ENCODE measurements at places on chromosomes 2 and 18.

GRCh38 chr18:14933964-14934363 lies 186.0 kb downstream of the ANKRD30B start:
- no peak for DNase-seq

DNA sequence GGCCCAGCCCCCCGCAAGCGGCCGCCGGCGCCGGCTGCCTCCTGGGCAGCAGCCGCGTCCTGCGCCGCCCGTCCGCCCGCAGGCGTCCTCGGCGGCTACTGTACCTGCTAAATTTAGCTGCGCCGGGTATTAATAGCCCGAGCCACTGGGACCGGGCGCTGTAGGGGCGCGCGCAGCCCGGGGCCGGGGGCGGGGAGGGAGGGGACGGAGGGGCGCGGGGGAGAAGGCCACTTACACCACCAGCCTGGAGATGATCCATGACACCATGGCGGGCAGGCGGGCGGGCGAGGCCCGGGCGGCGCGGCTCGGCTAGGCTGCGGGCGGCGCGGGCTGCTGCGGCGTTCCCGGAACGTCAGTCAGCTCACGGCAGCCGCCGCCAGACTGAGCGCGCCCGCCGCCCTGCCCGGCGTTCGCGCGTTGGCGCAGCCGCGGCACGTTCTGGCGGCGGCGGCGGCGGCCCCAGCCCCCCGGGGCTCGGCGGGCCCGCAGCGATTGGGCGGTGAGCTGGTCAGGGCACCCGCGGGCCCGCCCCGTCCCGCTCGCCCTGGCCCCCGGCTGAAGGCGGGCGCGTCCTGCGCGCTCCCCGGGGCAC lies at the start of gene REEP1:
TSS of gene REEP1 (minus strand) at position 383 of the 592 bp plus-strand sequence. CDS start at position 267, 116 bp downstream.
- peak; percentile 26 for DNase-seq

- DNase-seq: no peak
These were observed 889.1 kb upstream of the ZEB2 start for GRCh38 chr2:145408980-145409379.

DNA sequence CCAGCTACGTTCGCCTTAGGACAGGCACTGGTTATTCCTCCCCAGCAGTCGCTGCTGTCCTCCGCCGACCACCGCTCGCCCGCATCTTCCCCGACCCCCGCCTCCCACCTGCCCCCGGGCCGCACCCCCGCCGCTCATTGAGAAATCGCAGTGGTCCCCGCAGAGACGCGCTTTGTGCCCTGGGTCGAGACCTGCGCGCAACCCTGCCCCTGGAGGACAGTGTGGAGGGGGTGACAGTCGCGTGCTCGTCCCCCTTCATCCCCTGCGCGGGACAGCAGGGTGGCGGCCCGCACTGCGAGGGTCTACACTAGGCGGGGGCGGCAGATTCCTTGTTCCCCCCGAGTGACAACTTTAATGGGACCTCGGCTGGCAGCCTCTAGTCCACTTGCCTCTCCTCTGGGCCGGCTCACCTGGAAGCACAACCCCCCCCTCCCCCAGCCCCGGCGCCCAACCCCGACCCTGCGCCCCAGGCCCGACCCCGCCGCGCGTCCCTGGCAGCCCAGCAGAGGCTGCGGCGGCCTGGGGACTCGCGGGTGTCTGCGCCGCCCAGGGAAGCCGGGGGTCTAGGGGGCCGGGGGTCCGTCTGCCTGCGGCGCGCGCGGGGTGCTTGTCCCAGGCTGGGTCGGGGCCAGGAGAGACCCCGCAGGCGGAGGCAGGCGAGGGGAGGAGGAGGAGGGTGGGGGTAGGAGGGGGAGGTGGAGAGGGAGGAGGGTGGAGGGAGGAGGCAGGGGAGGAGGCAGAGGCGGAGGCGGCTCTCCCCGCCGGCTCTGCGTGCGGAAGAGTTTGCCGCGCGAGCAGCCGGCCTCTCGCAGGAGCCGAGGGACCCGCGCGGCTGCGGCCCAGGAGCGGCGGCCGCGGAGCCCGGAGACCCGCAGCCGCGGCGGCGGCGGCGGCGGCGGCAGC lies at the start of gene NPAS2:
TSS of gene NPAS2 (plus strand) at position 770 of the 903 bp plus-strand sequence. CDS start 84,616 bp downstream, outside the sequence.
- peak; percentile 25 for DNase-seq

GRCh38 chr18:48715711-48716361 lies 177.0 kb downstream of the CTIF start:
- DNase-seq: no peak

DNA sequence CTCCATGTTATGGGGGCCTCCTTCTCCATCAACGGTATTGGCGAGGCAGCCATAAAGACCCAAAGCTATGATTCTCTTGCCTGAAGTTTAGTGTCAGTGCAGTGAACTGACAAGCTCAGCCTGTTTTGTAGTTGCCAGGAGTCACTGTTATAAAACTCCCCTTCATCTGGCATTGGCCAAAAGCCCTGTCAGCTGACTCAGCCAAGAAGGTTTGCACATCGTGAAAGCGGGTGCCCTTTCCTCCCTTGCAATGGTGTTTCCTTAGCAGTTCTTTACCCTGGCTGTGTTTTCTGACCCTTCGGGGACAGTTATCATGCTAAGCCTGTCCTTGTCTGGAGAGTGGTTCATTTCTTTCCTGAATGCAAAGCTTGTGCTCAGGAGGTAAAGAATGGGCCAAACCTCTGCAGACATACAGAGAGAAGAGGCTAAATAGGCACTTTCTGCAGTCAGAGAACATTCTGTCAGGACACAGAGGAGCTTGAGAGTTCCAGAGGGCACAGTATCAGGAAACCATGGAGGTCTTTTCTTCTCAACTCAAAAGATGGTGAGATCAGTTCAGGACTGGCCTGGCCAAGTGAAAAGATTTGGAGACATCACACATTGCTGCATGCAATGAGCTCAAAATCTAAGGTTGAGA lies 414.2 kb downstream of the ZNF521 start:
- no peak for DNase-seq

DNA sequence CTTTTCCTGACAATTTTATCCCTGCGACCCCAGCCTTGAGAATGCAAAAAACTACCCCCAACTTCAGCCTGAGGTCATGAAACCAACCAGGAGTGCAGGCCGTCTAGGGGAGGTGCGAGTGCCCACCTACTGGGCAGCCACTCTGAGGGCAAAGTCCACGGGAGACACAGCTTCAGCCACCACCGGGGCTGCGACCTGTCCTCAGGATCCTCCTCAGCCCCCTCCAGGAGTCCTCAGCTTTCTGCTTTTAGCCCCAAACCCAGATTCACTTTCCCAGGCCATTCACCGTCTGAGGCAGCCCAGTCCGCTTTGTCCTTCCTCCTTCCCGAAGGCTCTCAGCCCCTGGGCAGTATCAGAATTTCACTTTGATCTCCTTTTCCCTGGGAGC lies 210.2 kb upstream of the TNP1 start:
- DNase-seq: no peak

DNA sequence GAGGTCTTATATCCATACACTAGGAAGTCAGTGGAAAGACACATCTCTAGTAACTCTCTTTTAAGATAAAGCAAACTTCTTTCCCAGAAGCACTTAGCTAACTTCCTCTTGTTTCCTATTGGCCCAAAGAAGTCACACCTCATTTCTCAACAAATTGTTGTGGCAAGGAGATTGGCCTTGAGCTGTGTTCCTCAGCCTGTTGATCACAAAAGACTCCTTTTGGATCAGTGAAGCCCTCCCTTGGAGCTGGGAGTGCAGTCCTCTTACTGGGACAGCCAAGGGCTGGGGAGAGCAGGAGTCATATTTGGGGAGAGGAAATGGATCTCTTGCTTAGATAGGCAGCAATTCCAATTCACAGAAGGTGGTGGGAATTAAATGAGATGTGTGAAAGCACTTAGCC lies 51.2 kb upstream of the DAPL1 start:
- no peak for DNase-seq

GRCh38 chr2:63875131-63875527 lies 33.4 kb downstream of the UGP2 start:
- DNase-seq: no peak

GRCh38 chr2:157158111-157158510 lies 99.4 kb upstream of the GALNT5 start:
- no peak for DNase-seq

DNA sequence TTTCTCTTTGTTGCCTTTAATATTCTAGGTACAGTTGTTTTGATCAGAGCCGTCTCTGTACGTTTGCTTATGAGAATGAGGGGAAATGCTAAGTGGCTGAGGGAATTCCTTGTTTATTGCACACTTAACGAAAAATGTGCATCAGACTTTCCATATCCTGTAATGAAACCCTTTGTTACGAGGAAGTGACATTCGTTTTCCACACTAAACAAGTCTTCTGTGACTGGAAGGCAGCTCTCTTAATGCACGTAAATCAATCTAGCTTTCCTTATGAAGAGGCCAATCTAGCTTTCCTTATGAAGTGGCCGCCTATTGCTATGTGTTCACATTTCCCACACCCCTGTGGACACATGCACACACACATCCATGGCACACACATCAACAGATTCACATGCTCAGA lies 186.2 kb downstream of the SNTG2 start:
- DNase-seq: peak; percentile 14

- DNase-seq: no peak
These were observed 12.1 kb upstream of the COPS8 start for GRCh38 chr2:237073552-237073951.

DNA sequence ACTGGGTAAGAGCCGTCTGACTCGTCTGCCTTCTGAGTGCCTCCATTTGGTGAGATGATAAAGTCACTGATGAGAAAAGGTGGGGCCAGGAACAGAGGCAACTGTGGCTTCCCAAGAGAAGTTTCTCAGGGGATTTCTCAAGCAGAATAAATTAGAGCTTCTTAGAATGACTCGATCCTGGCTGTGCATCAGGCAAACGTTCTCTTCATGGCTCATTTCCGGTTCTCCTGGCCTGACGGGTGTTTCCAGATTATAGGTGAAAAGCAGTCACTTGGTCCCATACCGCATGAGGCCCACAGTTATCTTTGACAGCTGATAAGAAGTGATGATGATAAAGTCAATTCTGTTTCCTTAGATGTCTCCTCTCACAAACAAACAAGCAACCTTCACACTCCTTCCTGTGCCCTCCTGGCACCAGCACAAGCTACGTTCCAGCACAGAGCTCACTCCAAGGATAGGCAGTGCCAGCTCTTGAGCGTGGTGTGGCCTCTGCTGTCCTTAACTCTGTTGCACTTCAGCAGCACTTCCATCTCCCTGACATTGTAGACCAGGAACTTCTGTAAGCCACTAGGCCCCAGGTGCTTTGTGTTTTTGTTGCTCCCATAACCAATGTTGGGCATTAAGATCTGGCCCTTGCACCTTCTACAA lies 37.8 kb upstream of the KCNF1 start:
- no peak for DNase-seq

GRCh38 chr2:60512641-60513040 lies 40.8 kb downstream of the BCL11A start:
- DNase-seq: no peak
